ENCODE measurements at places on chromosomes 2 and 18.
A peak's percentile ranks its signal among the peaks of the same experiment; 100 is the strongest.

DNA sequence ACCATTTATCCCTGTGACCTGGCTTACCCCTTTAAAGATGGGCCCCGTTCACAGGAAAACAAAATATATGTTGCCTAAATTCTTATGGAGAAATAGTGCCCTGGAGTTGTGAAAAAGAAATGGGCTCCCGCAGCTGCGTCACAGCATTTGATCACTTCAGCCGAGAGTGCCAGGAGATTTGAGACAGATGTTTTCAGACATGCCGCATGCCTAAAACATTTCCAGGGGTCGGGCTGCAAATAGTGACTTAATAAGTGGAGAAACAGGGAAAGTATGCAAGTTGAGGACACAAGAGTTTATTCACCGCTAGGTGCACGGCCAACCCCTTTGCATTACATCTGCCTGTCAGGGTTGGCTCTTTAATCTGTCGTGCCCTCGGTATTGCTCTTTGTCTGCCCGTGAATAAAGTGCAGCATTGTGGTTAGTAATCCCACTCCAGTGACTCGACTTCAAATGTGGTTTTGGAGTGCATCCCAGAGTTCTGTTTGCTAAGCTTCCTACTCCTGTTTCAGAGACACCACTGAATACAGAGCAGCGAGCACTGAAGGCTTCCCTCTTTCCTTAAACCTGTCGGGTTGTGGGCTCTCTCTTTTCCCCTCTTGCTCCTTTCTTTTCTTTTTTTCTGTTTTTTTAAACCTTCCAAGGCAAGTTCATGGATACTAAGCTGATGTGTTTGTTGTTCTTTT, 187.5 kb downstream of the LTBP1 start:
- DNase-seq: peak; percentile 98

DNA sequence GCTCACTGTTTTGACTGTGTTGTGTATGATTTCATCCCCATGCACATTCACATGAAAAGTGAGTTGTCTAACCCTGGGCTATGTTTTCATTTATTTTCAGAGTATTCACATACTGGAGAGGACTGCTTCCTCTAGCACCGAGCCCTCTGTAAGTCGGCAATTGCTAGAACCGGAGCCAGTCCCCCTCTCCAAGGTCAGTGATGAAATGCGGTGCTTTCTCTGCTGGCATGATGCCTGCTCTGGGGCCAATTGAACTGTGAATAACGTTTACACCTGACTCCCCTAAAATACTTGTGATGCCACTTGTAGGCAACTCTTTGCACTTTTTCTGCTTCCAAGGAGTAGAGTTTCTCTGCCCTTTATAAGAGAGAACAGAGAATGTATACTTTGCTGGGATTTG, 126.9 kb downstream of the PRKRA start:
- no peak for DNase-seq

DNA sequence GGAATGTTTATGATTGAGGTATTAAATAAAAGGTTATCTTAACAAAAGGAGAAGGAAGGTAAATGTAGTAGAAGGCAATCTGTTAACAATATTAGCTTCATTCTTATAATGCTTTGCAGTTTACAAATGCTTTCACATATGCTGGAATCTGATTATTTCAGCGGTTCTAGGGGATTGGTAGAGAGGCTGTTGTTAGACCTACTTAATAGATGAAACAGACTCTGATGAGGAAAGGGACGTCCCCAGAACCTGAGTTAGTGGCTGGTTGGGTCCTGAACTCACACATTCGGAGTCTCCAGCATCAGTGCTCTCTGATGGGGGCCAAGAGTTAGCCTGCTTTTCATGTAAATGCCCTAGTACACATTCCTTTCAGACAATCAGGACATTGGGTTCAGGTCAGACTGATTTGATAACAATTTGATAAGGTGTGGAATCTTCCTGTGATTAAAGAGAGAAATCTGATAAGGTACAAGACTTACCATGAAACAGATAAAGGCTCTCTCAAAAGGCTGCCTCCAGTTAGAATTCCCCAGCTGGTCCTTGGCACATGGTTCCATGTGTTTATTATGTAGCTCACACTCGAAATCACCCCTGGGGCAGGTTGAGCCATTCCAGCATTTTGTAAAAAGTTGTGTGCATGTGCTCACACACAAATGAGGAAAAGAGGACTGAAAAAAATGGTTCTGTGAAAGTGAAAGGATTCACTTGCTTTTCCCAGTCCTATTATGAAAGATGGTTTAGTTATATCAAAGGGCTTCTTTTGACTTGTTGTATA, 103.1 kb downstream of the GPD2 start:
- no peak for DNase-seq

DNA sequence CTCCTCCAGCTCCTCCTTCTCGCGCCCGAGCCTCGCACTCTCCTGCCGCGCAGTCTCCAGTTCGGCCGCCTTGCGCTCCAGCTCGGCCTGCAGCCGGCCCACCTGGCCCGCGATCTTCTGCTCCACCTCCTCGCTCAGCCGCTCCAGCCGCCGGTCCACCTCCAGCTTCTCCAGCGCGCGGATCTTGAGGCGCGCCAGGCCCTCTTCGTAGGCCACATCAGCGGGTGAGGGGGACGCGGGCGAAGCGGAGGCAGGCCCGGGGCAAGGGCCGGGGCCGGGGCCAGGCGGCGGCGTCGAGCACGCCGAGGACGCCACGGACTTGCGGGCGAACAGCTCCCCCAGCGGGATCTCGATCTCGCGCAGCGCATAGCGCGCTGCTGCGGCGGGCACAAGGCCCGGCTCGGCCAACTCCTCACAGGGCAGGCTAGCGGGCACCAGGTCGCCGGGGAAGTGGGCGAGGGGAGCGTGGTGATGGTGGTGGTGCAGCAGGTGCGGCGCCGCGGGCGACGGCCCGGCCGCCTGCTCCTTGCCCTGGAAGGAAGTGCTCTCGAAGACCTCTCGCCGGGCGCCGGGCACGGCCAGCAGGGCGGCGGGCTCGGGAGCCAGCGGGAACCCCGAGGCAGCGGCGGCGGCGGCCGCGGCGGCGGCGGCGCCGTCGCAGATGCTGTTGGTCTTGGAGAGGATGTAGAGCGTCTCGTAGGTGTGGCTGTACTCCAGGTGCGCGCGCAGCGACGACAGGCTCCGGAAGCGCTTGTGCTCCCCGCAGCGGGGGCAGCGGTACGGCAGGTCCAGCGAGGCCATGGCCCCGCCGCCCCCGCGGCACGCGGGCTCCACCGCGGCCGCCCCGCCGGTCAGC, 15.2 kb downstream of the FBXO41 start:
- no peak for DNase-seq

- DNase-seq: no peak
Measured at GRCh38 chr2:31079665-31080064, 58.6 kb downstream of the GALNT14 start.

DNA sequence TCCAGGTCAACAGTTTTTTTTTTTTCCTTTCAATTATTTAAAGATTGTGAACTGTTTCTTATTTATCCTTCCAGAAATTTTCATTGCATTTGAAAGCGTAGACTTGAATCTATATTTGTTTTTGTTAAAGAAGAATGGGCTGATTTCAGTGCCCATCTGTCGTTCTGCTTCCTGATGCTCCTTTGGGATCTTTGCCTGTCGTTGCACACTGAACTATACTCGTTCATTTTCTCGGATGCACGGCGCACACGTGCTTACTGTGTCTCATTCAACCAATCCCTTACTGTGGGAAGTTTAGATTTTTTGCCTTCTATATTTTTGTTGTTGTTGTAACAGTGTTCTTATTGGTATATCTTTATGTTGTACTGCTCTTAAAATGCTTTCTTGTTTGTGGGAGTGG, 149.7 kb downstream of the VAPA start:
- DNase-seq: no peak

GRCh38 chr2:1685957-1686783, 58.1 kb downstream of the PXDN start:
- DNase-seq: no peak

DNA sequence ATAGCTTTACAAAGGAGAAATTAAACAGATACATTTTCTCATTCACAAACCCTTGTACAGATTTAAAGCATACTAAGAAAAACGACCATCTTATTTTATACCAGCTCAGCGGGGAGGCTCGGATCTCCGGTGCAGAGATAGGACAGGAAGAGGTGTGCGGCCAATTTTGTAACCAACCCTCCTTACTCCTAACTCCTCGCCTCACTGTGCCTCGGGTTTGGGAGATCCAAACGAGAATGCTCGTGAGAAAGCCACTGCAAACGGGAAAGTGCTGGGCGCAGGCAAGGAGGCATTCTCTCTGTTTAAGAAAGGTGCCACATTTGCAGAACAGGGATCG, 1.2 kb downstream of the KDSR start:
- DNase-seq: no peak

DNA sequence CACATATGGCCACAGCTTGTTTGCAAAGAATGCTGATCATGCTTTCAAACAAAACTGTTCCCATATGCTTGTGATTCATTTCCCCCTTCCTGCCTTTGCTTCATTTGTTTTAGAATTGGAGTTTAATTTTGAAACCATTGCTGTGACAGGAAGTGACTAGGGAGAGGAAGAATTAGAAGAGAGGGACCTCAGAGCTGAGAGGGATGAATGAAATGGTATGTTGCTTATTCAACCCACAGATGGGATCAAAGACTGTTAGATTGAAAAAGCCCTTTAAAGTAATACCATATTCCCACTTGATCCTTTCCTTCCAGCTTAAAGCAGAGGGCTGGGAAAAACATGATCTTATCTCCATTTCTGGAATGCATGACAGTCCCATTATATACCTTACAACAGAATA, 106.2 kb upstream of the RNF152 start:
- peak; percentile 81 for DNase-seq

GRCh38 chr18:12376034-12376753, 833 bp downstream of the AFG3L2 start:
- no peak for DNase-seq

- no peak for DNase-seq
Measured at GRCh38 chr18:72999971-73000607, 132.3 kb upstream of the NETO1 start.

- no peak for DNase-seq
Measured at GRCh38 chr2:234650911-234651310, 154.0 kb upstream of the ARL4C start.

GRCh38 chr2:25543939-25544338, 129.4 kb downstream of the DTNB start:
- no peak for DNase-seq

DNA sequence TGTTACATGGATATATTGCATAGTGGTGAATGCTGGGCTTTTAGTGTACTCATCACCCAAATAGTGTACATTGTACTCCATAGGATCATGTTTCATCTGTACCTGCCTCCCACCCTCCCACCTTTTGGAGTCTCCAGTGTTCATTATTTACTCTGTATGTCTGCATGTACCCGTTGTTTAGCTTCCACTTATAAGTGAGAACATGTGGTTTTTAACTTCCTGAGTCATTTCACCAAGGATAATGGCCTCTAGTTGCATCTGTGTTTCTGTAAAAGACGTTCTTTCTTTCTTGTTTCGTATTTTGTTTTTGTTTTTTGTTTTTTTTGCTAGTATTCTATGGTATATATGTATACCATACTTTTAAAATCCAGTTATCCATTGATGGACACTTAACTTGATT, 107.5 kb downstream of the MSTN start:
- DNase-seq: no peak

DNA sequence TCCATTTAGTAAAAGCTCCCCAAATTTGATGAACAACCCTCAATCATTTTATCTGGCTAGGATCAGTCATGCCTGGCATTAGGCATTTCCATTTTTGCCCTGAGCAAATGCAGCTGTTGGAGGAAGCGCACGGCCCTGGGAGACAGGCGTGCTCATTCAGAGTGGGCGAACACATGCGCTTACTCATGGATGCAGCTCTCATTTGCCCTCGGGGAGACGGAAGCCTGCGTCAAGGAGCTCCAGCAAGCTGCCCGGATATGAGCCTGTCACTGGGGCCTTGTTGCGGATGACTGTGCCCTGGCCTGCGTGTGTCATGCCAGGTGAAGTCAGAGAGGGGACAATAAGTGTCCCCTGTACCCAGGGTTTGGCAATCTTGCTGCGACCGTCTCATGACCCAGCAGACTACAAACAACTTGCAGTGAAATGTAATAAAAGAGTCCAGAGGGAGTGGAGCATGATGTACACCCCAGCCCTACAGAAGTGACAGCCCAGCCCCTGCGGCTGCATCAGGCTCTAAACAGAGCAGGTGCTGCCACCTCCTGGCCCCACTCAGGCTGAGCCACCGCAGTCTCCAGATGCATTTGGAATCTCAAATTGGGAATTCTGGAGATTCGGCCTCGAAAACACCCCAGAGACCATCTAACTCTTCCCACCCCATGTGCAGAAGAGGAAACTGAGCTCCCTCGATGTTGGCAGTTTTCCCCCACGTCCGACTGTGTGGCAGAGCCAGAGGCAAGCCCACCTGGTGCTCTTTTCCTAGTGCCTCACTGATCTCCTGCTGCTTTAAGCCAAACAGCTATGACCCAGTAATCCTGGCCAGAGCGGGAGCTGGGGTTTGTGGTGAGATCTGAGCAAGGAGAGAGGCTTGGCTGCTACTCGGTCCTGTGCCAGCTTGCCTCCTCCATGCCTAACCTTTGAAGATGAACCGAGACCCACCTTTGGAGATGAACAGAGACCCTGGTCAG, 105.0 kb upstream of the ALK start:
- DNase-seq: peak; percentile 19

DNA sequence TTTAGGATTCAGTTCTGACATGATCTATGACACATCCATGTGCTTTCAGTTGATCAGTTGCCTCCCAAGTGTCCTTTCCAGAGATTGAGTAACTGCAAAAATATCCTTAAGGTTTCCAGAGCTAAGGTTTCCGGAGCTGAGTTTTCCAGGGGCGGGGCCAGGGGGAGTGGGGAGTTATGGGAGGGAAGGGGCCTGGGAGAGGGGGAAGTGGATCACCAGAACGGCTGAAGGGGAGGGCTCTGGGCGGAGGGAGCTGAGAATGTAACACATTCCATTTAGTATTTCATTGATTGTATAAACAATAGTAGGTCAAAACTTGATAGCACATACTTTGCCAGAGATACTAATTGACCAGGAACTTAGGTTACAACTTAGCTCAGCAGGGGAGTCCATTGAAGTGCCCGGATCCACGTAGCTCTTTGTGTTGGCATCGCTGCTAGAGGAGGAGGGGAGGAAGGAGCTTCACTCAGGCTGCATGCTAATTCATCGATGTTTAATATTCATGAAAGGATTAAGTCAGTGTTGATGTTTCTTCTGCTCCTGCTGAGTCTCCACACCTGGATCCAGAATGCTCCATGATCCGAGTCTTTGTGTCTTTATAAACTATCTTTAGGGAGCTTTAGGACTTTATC, 289.8 kb downstream of the ALPK2 start:
- DNase-seq: no peak

- no peak for DNase-seq
Measured at GRCh38 chr2:44906972-44907371, 34.5 kb upstream of the SIX3 start.

All from AG09319 (cell line).